Activated effector memory CD4-positive, alpha-beta T cell treated with anti-CD3 and anti-CD28 coated beads, Interleukin-2, amount 50 U/mL, for 16 hours (primary cell): ENCODE measurements at places on chromosomes 1 and 21.

GRCh38 chr21:24628536-24628935 is 978.7 kb downstream of the MRPL39 start:
- DNase-seq: no peak

DNA sequence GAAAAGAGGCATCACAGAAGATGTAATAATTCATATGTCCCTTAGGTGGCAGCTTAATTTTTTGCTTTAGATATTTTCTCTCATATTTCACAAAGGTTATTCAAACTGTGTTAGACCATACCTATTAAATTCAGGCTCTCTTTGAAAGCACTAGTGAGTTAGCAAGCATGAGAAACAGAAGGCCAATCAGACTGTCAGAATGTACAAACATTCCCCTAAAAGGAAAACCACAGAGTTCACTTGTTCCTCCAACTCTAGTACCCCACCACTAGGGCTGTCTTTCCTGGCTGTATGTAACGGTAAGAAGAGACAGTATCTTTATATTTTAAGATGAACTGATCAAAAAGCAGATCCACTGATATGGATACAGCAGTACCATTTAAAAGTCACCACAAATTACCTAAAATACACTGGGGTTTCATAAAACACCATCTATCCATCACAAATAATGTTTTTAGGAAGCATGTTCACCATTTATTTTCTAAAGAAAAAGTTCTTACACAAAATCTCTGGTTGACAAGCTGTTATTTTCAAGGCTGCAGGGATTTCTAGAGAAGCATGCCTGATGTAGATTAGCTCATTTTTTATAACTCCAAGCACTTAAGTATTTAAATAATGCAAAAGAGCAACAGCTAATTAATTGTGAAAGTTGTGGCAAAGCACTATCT is 1.8 kb downstream of the ARPC5 start:
- no peak for DNase-seq

GRCh38 chr1:157239936-157240335 is 101.7 kb upstream of the ETV3 start:
- DNase-seq: no peak

- no peak for DNase-seq
Observed at GRCh38 chr1:184626076-184627006, 128.3 kb downstream of the EDEM3 start.

GRCh38 chr1:226808501-226808900 is 61.9 kb upstream of the PSEN2 start:
- DNase-seq: no peak

- DNase-seq: no peak
Observed at GRCh38 chr1:170720661-170721060, 56.7 kb downstream of the PRRX1 start.

GRCh38 chr1:163834778-163835177 is 513.0 kb downstream of the NUF2 start:
- no peak for DNase-seq

DNA sequence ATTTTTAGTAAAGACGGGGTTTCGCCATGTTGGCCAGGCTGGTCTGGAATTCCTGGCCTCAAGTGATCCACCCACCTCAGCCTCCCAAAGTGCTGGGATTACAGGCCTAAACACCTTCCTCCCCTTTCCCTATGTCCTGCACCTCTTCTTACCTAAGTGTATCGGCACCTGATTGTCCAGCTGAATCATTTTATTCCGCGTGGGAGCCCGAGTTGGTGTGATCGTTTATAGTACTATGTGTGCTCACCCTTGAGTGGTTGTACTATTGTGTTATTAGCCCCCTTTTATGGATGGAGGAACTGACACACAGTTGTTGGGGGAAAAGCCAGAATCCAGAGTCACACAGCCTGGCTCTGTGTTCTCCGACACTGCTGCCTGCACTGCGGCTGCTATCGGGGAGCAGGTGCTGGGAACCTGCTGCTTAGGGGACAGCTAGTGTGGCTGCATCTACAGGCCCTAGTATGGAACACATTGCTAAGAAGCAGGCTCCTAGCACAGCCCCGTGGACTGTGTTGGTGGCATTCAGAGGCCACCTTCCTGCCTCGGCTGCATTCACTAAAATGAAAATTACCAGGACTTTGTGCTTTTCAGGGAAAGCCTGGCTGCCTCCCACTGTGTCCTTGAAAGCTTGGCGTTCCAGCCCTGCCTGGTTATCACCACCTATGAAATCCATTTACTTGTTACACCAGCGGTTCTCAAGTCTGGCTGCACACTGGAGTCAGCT is 21.6 kb downstream of the ENO1 start:
- DNase-seq: no peak

DNA sequence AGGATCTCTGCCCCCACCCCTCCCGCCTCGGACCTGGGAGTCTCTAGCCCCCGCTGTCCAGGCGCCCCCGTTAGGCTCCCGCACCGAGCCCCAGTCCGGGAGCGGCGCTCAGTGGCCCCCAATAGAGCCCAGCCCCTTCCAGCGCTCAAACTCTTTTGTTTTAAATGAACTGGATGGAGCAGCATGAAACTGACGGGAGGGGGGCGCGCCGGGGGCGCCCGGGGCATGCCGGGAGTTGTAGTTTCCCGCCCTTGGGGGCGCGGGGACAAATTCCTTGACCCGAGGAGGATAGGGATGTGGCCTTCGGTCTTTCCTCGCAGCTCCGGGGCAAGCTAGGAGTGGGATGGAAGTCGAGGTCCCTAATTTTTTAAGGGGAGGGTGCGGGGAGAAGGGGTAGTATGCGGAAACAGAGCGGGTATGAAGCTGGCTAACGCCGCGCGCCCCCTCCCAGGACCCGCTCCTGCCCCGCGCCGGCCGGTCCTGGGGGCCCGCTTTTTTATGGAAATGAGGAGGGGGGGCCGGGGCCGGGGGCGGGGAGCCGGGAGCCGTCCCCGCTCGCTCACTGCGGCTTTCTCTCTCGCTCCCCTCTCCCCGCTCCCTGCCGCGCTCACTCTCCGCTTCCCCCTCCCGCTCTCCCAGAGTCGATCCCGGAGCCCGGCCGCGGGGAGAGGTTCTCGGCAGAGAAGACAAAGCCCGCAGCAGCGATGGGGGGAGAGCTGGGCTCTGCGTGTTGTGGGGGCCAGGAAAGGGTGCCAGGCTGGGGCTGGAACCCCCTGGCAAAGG is at the start of gene MEX3A:
MEX3A (minus strand) TSS at position 157 of the 783 bp plus-strand sequence. CDS start 467 bp downstream, outside the sequence.
- DNase-seq: peak; percentile 87

DNA sequence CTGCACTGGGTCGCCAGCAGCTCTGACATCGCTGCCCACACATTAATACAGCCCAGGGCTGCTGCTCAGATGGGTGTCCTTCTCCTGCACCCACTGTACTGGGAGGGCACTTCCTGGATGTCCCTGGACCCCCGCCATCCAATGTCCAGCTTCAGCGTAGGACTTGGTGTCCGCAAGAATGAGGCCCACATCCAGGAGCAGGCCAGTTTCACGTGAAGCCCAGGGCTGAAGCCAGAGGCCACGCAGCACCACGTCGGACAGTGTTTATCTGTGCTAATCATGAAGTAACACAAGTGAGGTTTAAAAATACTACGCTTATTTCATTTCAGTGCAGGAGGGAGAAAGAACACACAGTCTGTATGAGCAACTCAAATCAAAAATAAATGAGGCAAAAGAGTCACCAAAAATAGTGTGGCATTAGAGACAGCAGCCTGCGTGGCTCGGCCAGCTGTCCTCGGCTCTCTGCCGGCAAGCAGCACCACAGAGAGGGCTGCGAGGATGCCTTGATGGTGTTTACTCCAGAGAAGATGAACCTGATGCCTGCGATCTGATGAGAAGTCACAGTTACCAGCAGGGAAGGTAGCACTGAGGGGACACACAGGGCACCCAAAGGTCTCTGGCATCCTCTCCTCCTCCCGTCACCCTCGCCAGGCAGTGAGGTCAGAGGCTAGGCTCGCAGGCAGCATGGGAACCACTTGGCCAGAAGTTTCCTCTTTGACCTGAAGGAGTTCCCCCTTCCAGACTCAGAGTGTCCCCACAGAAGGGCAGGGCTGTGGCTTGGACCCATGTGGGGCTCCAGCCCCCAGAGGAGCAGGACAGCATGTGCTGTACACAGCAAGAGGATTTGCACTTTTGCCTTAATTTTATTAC is 22.1 kb upstream of the NPHP4 start:
- DNase-seq: no peak

- DNase-seq: no peak
Observed at GRCh38 chr1:174209347-174210187, 50.2 kb downstream of the RABGAP1L start.

DNA sequence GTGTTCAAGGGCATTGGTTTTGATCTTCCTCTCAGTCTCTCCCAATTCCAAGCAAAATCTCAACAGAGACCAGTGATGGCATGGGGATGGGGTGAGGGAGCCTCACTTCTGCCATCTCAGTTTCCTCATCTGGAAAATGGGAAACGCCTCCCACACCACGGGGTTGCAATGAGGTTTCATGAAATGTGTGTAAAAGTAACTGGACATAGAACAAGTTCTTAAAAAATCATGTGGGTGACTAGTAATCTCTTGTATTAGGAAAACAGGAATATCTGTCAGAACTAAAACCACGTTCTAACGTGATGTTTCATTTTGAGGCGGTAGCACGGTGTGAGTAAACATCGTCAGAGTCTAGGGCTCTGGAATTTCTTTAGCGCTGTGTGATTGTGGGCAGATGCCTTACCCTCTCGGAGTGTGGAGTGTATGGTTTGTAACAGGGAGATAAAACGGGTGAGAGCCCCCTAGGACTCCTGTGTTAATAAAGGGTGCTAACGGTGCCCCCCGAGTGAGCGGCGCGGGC is 55.5 kb upstream of the DNAJC6 start:
- no peak for DNase-seq

DNA sequence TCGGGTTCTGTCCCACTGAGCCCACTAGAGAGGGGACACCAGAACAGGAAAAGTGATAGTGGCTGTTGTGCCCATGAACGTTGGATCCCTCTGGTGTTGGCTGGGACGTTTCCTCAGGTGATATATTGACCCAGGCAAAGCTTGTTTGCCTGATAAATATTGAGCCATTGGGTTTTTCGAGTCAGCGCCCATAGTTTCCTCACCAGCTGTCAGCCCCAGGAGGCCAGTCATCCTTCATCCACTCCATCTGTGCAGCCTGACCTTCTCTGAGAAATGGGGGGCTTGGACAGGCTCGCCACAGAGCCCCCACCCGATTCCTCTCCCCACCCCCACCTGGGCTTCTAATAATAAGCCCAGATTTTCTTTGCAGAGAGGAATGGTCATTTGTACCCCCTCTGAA is 13.3 kb downstream of the DISP3 start:
- no peak for DNase-seq

DNA sequence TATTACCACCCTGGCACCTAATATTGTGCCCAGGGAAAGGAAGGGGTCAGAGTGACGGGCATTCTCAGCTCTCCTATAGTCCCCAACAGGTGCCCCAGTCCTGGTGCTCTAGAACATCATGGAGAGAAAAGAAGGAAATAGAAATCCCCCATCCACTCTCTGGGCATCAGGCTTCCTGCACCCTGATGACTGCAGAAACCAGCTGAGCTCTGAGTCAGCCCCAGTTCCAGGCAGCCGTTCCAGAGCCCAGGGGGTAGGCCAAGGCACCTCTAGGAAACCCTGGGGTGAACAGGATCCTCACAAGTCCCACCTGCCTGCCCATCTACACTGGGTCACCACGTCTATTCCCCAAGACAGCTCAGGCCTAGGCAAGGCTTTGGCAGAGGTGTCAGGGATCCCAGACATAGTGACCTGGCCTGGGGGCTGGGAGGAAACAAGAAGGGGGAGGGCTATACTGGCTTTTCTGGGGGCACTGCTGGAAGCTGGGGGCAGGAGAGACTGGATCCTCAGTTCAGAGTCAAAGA is 709 bp downstream of the NECTIN4 start:
- no peak for DNase-seq

DNA sequence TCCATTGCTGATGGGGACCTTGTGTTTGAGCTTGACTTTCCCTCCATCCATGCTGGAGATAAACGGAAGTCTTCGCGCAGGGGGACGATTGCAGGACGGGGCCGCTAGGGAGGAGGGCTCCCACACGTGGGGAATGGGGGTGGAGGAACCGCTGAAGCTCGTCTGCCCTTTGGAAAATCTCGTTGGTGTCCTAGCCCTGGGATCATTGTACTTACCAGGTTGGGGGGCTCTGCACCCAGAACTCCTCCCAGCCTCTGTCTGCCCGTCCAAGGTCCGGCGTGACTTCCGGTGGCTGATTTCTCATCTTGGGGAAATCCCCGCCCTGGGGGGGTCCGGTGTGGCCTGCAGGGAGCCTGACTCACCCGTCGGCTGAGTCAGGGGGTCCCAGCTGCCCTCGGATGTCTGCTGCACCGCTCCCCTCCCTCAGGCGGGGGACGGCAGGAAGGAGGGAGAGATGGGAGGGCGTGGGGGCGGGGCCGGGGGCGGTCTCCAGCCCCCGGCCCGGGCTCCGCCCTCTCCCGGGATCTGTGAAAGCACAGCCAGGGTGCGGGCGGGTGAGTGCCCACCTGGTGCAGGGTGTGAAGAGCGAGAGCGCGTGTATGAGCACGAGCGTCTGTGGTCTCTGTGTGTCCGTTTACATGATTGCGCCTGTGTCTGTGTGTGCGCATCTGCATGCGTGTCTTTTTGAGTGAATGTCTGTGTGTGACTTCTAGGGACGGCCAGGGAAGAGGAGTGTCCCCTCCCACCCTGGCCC is 35.8 kb downstream of the PIK3CD start:
- DNase-seq: peak; percentile 88
